ENCODE measurements at places on chromosomes 5 and 9.

GRCh38 chr9:37948417-37948980 is 44.6 kb upstream of the SLC25A51 start:
- no peak for DNase-seq

DNA sequence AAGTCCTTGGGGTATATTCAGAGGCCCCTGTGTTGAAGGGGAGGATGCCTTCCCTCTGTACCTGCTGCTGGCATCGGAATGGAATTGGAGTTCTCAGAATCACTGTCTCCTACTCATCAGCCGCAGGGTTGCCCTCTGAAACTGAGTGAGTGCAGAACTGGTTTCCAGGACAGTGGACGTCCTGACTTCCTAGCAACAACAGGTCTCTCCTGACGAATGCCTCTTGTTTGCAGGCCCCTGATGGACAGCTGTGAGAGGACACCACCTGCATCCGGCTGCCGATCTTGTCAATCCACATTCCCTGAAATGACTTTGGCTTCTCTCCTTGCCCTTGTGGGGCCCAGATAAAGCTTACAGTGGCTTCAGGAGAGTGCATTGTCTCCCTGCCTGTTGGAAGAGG is 274.5 kb downstream of the NSG2 start:
- no peak for DNase-seq

DNA sequence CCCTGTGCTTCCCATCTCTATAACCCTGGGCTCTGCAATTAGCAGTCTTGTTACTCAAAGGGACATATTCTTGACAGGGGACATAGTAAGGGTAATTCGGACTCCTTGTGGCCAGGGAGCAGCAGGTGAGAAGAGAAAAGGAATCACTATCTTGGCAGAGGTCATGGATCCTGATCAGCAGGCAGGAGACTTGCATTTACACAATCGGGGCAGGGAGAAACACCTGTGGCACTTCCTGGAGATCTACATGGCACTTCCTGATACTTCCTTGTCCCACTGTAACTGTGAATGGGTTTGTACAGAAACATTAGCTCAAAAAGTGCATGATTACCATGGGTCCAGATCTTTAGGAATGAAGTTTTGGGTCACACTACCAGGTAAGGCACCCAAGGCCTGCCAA is 29.2 kb downstream of the DEPDC1B start:
- no peak for DNase-seq

DNA sequence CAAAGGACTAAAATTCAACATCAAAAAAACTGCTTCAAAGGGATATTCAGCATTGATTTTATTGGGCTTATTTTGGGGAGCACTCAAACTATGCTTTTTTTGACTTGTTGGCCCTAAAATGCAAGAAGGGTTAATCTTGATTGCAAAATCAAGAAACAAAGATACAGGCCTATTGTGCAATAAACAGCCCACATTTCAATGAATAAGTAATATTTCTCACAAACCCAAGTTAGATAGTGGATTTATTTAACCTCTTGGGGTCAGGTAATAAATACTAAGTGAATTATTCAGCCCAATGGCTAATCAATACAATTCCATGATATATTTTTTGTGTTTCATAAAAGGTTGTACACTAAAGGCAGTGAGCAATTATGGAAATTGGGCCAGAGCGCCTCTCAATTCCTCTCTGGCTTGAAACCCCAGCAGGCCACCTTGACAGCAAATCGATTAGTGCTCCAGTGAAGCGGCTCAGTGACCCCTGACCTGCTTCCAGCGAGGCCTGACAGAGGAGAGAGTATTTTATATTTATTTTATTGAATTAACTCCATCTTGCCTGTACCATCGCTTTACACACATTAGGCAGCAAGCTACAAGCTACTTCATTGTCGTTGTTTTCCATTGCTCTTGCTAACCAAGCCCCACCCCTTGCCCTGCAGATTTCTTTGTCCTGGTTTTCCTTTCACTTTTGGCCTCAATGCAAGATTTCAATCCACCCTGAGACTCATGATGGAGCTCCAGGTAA is 65.5 kb downstream of the EBF1 start:
- no peak for DNase-seq

GRCh38 chr5:137306903-137307302 is 192.2 kb downstream of the SPOCK1 start:
- DNase-seq: no peak

DNA sequence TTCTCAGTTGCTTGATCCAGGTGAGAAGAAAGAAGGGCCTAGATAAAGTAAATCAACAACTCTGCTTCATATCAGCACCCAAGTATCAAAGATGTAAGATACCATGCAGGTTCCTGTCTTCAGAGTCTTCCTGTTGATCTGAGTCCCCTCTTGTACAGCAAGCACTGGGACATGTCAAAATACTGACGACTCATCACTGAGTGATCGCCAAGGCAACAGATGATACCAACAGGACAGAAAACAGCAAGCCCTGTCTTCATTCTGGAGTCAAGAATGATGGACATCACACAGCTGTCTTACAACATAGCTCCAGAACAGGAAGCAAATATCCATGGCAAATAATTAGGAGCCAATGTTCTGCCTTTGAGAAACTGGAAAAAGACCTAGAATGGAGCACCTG is 83.7 kb downstream of the TARS1 start:
- no peak for DNase-seq
